ENCODE measurements at places on chromosomes 2 and 18. TPM values are rescaled to one million over a fixed set of nuclear protein-coding genes. Genes with fewer than 3 reads are reported as not detected.

DNA sequence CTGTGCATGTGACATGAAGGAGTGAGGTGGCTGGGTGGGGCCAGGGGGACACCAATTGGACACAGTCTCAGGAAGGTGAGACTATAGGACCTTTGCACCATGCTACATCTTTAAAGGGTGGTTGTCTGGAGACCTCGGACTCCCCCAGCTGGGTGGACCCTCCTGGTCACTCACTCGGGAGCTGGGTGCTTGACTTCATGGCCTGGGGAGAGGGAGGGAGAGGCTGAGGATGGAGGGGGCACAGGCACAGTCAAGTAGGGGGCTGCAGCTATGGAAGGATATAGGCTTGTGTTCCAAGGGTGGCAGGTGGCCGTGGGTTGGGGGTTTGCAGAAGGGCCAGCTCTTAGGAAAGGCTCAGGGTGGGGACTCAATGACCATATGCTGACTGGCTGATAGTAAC is 7.1 kb upstream of the CELF4 start:
- DNase-seq, result no peak

- no peak for DNase-seq
Observed at GRCh38 chr2:118146315-118147283, 58.3 kb downstream of the INSIG2 start.

Gene RBMS1
- 39.8 TPM for total RNA-seq

DNA sequence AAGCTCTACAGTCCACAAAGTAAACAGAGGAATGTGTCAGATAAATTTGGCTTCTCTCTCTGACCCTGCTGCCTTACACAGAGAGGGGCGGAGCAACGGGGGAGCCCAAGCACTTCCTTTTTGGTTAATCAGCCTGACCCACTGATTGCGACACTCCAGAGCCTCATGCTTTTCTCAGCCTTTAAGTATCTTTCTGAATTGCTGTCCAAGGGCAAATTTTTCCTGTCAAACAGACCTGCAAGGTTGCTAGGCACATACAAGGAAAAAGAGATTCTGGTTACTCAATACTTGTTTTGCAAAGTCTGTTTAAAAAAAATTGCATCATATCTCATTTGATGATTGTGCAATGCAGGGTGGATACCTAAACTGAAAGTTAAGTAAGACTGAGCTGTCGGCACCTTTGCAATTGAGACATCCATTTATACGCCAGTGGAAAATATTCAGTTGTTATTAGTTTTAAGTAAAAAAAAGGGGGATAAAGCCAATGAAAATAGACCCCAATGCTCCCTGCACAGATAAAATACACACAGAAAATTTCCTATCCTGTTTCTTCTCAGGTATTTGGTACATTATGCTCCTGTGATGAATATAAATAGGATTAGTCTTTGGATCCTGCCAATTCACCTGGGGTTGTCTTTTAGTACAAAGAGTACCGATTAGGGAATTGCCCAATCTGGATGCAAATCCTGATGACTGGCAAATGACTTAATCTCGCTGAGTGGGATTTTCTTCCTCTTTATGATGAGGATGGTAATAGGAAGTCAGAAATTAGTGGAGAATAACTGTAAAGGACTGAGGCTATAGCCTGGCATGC is 260.2 kb upstream of the TRIB2 start:
- DNase-seq, result peak; percentile 4

Gene CCDC141
- total RNA-seq, result 5.8 TPM

DNA sequence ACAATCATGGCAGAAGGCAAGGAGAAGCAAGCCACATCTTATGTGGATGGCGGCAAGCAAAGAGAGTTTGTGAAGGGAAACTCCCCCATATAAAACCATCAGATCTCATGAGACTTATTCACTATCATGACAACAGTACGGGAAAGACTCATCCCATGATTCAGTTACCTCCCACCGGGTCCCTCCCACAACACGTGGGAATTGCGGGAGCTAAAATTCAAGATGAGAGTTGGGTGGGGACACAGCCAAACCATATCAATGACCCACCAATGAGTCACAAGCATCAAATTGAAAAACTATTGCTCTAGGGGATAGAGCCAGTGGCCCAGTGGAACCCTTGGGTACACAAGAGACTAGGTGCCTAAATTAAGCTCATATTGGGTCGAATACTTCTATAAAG is 157.4 kb downstream of the FBXO15 start:
- DNase-seq, result no peak

GRCh38 chr18:54284981-54285785 is 15.9 kb downstream of the POLI start:
- DNase-seq, result peak; percentile 46

Gene NUP35
- 29.9 TPM for total RNA-seq

Gene ABCG8
- total RNA-seq, result under 0.01 TPM

Gene MC2R
- 0.05 TPM for total RNA-seq

GRCh38 chr18:66533693-66534092 is 70.2 kb downstream of the CDH19 start:
- no peak for DNase-seq

- no peak for DNase-seq
Observed at GRCh38 chr18:36830158-36830495, 1.2 kb downstream of the KIAA1328 start.

DNA sequence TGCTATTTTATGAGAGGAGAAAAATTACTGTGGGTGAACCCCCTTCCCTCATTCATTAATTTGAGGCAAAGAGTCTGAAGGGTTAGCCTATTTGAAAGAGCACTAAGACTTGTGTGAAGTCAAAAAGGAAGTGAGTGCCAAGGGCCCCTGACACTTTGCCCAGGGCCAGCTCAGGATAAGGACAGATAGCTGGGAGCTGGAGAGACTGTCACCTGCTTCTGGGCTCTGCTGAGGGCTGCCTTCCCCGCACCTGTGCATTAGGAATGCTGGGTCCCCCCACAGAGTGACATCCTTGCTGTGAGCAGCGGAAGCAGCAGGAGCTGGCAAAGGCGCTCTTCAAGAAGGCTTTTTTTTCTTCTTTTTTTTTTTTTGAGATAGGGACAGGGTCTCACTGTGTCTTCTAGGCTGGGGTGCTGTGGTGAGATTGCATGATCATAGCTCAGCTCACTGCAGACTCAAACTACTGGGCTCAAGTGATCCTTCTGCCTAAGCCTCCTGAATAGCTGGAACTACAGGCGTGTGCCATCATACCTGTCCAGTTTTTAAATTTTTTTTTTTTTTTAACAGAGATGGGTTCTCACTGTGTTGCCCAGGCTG is 148.3 kb downstream of the AQP4 start:
- DNase-seq, result no peak

DNA sequence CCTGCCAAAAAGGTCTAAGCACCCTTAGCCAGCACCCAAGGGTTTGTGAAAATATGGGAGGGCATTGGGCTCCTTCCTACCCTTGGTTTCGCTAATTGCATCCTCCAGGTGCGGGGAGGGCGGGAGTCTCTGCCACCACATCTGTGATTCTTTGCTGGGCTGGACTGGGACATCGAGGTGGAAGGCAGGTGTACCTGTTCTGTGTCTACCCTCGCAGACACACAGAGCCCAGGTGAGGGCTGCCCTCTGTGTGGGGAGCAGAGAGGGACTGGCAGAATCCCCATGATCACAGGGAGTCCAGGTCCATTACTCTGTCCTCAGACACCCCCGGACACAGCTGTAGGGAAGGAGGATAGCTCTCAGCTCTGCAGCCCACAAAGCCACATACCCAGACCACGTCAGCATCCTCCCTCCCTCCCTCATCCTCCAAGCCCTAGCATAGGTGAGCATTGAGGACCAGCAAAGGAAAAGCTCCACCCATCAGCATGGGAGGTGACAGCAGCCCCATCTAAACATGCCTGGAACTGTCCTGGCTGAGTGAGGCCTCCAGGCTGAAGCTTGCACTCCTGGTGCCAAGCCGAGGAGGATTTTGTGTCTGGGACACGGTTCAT is 49.8 kb downstream of the PLB1 start:
- DNase-seq, result no peak

GRCh38 chr2:101501443-101501842 is 26.5 kb upstream of the RFX8 start:
- DNase-seq, result no peak

DNA sequence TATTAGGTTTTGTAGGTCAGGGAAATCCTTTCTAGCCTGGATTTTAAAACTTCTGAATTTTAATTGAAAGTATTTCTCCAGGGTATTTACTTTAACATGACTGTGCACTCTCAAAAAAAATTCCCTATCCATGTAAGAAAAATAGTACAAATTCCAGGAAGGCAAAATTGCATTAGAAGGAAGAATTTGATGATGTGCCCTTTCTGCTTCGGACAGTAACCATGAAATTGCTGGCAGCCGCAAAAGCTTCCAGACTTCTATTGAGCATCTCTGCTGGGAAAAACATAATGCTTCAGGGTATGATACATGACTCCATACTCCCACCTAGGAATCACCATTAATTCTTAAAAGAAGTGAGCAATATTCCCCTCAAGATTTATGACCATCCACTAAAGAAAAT is 17.2 kb upstream of the KLF7 start:
- no peak for DNase-seq

Gene KCNG3
- total RNA-seq, result 2.3 TPM

GRCh38 chr18:24658302-24658701 is 197.9 kb downstream of the HRH4 start:
- no peak for DNase-seq

DNA sequence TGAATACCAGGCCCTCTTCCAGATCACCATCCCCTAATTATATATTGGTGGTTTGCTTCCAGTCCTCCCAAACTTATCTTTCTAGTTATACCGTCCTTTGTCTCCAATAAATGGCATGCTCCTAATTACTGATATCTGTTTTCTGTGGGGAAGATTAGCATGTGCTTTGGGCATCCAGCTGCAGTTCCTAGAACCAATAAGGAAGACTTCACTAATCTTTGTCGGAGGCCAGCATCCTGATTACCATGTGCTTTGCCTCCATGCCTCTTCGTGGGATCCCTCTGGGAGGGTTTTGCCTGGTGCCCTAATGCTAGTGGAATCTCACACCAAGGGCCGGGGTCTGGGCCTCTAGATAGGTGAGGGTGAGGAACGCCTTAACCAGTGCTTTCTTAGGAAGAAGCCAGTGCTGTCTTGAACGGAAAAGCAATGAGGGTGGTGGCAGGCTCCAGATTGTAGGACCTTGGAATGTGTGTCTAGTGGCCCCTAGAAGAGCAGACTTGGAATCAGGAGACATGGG is 47.7 kb downstream of the ACKR3 start:
- no peak for DNase-seq

Gene IL36A
- 0.99 TPM for total RNA-seq

DNA sequence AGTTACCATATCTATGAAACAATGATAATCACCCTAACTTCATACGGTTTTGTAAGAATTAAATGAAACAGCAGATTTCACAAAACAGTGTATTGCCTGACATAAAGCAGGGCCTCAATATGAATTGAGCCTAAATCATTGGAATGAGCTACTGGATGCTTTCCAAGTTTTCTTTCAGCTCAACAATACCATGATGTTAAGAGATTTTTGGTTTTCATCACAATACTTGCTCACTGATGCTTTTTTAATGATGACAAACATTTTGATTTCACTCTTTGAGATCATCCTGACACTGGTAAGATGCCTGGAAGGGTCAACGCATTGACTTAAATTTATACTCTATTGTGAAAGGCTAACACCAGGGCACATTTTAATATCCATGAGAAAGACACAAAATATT is 377.5 kb downstream of the ZNF521 start:
- no peak for DNase-seq

Gene RPRM
- 0.38 TPM for total RNA-seq

DNA sequence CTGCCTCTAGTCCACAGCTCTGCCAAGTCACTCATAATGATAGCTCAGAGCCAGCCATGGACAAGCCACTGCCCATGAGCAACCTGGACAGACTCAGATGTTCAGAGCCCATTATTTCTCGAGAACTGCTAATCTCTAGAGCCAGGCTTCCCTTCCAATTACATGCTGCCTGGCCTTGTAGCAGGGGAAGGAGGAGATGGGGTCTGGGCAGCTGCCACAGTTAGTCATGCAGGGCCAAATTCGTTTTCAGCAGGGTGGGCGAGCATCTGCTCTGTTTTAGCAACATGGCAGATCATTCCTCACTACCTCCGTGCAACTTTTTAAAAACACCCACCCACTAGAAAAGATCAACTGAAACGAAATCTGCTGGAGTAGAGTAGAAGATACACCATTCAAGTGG is 141.8 kb downstream of the MYO5B start:
- no peak for DNase-seq

DNA sequence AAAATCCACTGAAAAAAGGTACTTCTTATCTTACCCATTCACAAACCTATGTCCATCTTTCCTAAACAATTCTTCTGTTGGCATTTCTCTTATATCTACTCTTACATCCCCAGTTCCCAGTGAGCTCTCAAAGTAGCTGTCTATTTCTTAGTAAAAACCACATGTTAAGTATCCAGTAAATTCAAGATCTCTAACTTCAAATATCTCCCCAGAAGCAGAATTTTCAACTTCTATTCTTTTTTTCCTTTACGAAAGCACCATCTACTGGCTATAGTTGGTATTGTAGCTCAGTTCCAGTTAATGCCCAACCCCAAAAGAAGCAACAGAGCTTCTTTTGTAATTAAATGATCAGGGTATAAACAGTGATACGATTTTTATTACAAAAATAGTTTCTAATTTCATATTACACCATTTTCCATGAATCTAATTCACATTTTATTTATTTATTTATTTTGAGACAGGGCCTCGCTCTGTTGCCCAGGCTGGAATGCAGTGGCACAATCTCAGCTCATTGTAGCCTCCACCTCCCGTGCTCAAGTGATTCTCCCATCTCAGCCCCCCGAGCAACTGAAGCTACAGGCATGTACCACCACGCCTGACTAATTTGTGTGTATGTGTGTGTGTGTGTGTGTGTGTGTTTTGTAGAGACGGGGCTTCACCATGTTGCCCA is 28.5 kb downstream of the HRH4 start:
- DNase-seq, result peak; percentile 47

DNA sequence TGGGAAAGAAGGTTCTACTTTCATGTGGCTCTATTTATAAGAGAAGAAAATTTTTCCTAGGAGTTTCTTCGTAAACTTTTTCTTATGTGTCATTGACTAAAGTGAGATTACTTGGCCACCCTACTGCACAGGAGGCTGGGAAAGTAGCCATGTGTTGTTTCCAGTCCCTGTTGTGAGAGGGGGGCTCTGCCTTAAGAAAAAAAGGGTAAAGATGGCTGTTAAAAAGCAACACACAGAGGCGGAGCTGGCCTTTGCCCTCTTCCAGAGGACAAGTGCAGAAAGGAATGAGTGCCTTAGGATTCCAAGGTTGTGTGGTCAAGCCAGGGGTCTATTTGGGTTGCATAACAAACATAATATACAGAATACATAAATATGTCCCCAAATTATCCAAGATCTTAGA is 230.0 kb upstream of the CXCR4 start:
- DNase-seq, result no peak

Gene CPO
- total RNA-seq, result 0.19 TPM

- no peak for DNase-seq
Observed at GRCh38 chr2:217338306-217338916, 478.5 kb upstream of the TNP1 start.

GRCh38 chr18:63206433-63207142 is 113.0 kb downstream of the BCL2 start:
- no peak for DNase-seq

GRCh38 chr2:33583194-33583938 is 15.7 kb downstream of the FAM98A start:
- DNase-seq, result no peak

DNA sequence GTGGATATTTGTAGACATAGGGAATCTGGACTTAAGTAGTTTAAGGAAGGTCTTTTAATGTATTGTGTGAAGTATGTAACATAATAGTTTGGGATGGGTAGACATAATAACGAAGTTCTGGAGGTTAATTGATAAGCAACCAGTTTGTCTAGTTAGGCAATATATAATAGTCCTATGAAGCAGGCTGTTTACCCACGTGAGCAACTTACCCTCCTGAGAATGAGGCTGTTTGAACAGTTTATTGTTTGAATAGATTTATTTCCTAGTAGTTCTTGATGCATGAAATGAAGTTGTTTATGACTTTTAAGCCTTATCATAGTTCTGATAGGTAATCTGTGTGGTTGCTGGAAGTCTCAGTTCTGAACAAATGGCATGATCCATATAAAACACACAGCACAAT is 361.5 kb downstream of the GALNT13 start:
- DNase-seq, result no peak
